Epithelial cell of alveolus of lung (primary cell): ENCODE measurements at places on chromosomes 4 and X. TPM values are rescaled to one million over a fixed set of nuclear protein-coding genes. Genes with fewer than 3 reads are reported as not detected.

The RGN gene
- total RNA-seq, result 2.0 and 2.1 TPM in 2 replicates

The MTNR1A gene
- total RNA-seq, result 0.48 TPM in 1 of 2 replicates, not detected in the other

The POU4F2 gene
- total RNA-seq, result not detected in 2 replicates

The GYG2 gene
- total RNA-seq, result 5.7 and 11.3 TPM in 2 replicates

The FABP2 gene
- total RNA-seq, result not detected in 2 replicates

The SYN1 gene
- 0.80 and 3.5 TPM in 2 replicates for total RNA-seq

The FGFR3 gene
- total RNA-seq, result 0.88 and 1.4 TPM in 2 replicates

The TBL1X gene
- total RNA-seq, result 22.9 and 49.5 TPM in 2 replicates

The ARSJ gene
- total RNA-seq, result 22.8 and 34.6 TPM in 2 replicates

The ZGRF1 gene
- total RNA-seq, result 6.1 and 7.8 TPM in 2 replicates

The NAA11 gene
- not detected in 2 replicates for total RNA-seq

The DCHS2 gene
- total RNA-seq, result 0.52 TPM in 1 of 2 replicates, not detected in the other

The C4orf17 gene
- total RNA-seq, result not detected in 2 replicates

The ABCG2 gene
- total RNA-seq, result 0.08 and 1.0 TPM in 2 replicates

The TBC1D8B gene
- 9.3 and 10.0 TPM in 2 replicates for total RNA-seq
